ENCODE measurements at places on chromosomes 16 and 17. TPM values are rescaled to one million over a fixed set of nuclear protein-coding genes. Genes with fewer than 3 reads are reported as not detected.
A peak's percentile ranks its signal among the peaks of the same experiment; 100 is the strongest.

The PIGQ gene
- 38.4 TPM for total RNA-seq

The TBC1D3G gene
- not detected for total RNA-seq

The CLEC10A gene
- total RNA-seq, result 30.4 TPM

The ENPP7 gene
- total RNA-seq, result not detected

The TPSAB1 gene
- total RNA-seq, result not detected

The EPN3 gene
- total RNA-seq, result 0.49 TPM

The CIAO2B gene
- 38.8 TPM for total RNA-seq

The CA10 gene
- total RNA-seq, result not detected

The TBC1D3H gene
- total RNA-seq, result not detected

The RASD1 gene
- 0.31 TPM for total RNA-seq

The ADAMTS18 gene
- total RNA-seq, result 0.69 TPM

The GAS7 gene
- 7.0 TPM for total RNA-seq

The SEPTIN1 gene
- total RNA-seq, result 1.6 TPM

The TBC1D3K gene
- not detected for total RNA-seq

The KRTAP3-2 gene
- not detected for total RNA-seq

- peak overlapping the region; percentile 84 for H3K4me3 ChIP-seq
- no peak for DNase-seq
- H3K4me1 ChIP-seq, result peaks cover 4% of the 10 kb centered on the region
- no peak overlapping the region for H3K27ac ChIP-seq
- H3K36me3 ChIP-seq, result no peaks in the 10 kb centered on the region
These were observed 1.5 kb upstream of the TBCD start for GRCh38 chr17:82750241-82750908.

GRCh38 chr17:4853208-4853671 lies 20.1 kb downstream of the MINK1 start:
- no peak overlapping the region for H3K27ac ChIP-seq
- no peak for DNase-seq
- no peak overlapping the region for H3K4me3 ChIP-seq
- H3K36me3 ChIP-seq, result peaks cover 17% of the 10 kb centered on the region

- peak overlapping the region; percentile 82 for H3K27ac ChIP-seq
- H3K4me1 ChIP-seq, result peaks cover 66% of the 10 kb centered on the region
- peak overlapping the region; percentile 81 for H3K4me3 ChIP-seq
- DNase-seq, result no peak
These were observed 9.3 kb downstream of the PPP1R9B start for GRCh38 chr17:50141026-50141744.

DNA sequence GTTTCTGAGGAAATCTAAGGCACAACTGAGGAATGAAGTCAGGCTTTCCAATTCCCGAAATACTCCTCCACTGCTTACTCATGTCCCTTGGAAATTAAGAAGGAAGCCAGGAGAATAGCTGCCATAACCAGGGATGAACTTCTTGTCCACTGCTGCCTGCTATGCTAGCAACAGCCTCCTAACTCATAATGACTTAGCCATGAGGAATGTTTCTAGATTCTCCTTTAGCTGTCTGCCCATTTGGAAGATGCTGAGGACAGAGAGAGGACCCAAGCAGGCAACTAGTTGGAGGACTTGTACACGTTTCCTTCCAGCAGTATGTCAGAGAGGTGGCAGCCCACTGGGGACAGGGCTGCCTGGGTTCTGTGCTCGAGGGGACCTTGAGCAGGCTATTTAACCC lies 939 bp upstream of the CCL2 start:
- peaks cover 31% of the 10 kb centered on the region for H3K4me1 ChIP-seq
- no peak for DNase-seq
- H3K4me3 ChIP-seq, result no peak overlapping the region
- peaks cover 7% of the 10 kb centered on the region for H3K27me3 ChIP-seq

DNA sequence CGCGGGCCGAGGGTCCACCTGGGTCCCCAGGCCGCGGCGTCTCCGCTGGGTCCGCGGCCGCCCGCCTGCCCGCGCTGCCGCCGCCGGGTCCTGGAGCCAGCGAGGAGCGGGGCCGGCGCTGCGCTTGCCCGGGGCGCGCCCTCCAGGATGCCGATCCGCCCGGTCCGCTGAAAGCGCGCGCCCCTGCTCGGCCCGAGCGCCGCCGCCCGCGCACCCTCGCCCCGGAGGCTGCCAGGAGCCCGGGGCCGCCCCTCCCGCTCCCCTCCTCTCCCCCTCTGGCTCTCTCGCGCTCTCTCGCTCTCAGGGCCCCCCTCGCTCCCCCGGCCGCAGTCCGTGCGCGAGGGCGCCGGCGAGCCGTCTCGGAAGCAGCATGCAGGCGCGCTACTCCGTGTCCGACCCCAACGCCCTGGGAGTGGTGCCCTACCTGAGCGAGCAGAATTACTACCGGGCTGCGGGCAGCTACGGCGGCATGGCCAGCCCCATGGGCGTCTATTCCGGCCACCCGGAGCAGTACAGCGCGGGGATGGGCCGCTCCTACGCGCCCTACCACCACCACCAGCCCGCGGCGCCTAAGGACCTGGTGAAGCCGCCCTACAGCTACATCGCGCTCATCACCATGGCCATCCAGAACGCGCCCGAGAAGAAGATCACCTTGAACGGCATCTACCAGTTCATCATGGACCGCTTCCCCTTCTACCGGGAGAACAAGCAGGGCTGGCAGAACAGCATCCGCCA lies 504 bp downstream of the FOXC2 start:
- no peak overlapping the region for H3K27ac ChIP-seq
- H3K36me3 ChIP-seq, result peaks cover 17% of the 10 kb centered on the region
- peak; percentile 56 for DNase-seq

- H3K36me3 ChIP-seq, result peaks cover 59% of the 10 kb centered on the region
- no peaks in the 10 kb centered on the region for H3K4me1 ChIP-seq
- no peak for DNase-seq
- H3K4me3 ChIP-seq, result no peak overlapping the region
These were observed 29.0 kb downstream of the RBBP6 start for GRCh38 chr16:24568392-24568791.

- H3K27ac ChIP-seq, result no peak overlapping the region
- peak overlapping the region; percentile 86 for H3K4me3 ChIP-seq
- DNase-seq, result peak; percentile 60
- H3K36me3 ChIP-seq, result no peaks in the 10 kb centered on the region
These were observed 74.6 kb downstream of the CMC2 start for GRCh38 chr16:80931801-80932707.

DNA sequence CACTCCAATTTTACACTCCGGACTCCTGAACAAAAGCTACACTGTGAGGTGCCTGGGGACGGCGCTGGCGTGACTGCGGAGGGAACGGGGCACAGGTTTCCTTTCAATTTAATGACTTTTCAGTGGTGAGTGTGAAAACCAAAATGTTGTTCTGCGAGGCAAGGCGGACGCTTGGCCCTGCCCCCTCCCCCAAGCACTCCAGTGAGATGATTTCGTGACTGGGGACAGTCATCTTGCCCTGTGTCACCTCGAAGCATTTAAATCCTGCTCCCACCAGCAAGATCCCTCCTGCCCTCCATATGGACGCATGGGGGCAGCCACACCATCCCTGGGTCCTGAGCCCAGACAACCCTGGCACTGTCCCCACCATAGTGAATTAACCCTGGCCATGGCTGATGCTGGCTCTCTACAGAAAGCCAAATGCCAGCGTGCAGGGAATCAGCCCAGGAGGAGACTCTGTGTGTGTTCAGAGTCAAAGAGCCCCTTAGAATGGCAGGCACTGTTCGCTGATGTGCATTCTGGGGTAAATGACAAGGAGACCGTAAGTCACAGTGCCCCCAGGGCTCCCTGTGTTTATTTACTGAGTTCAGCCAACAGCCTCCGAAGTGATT lies 41.0 kb downstream of the C16orf95 start:
- H3K4me1 ChIP-seq, result peaks cover 11% of the 10 kb centered on the region
- no peaks in the 10 kb centered on the region for H3K36me3 ChIP-seq

- no peak overlapping the region for H3K27ac ChIP-seq
- DNase-seq, result no peak
- H3K27me3 ChIP-seq, result peaks cover 6% of the 10 kb centered on the region
- no peak overlapping the region for H3K4me3 ChIP-seq
- H3K36me3 ChIP-seq, result peaks cover 2% of the 10 kb centered on the region
These were observed 81.2 kb downstream of the RBFOX3 start for GRCh38 chr17:79529661-79530081.

DNA sequence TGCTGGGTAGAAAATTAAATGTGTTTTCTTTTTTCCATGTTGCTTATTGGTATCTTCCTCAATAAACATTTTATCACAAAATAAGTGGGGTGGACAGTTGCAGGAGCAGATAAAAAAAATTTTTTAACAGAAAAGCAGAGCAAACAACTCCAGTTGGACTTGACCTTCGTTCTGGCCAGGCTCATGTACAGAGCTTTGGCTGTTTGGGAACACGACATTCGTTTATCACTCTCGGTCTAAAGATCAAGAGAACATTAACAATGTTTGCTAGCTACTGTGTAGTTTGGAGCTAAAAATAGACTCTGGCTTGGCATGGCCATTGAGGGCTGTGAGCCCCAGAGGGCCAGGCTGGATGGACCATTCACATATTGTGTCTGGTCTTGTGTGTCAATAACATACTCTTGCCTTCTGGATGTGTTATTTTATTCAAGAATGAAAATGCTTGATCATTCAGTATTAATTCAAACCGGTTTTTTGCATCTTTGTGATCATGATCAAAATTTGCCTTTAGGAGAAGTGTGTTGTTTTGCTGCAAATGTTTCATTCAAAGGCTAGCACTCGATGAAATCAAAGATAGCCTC lies 56.6 kb downstream of the TMEM186 start:
- no peaks in the 10 kb centered on the region for H3K36me3 ChIP-seq
- no peak overlapping the region for H3K4me3 ChIP-seq
- H3K27me3 ChIP-seq, result peaks cover 5% of the 10 kb centered on the region
- DNase-seq, result no peak

- H3K4me1 ChIP-seq, result peaks cover 14% of the 10 kb centered on the region
- peak; percentile 18 for DNase-seq
- no peaks in the 10 kb centered on the region for H3K36me3 ChIP-seq
- H3K27me3 ChIP-seq, result peaks cover 1% of the 10 kb centered on the region
These were observed 11.4 kb downstream of the SLFN5 start for GRCh38 chr17:35254107-35254773.

DNA sequence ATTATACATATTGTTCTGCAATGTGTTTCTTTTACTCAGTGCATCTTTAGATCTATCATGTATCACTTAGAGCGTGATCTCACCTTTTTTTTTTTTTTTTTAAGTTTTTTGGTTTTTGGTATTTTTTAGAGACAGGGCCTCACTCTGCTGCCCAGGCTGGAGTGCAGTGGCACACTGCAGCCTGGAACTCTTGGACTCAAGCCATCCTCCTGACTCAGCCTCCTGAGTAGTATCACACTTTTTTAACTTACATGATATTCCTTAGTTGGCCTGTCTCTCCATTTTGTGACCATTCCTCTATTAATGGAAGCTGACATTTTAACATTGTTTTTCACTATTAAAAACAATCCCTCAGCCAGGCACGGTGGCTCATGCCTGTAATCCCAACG lies 4.7 kb upstream of the MPO start:
- H3K27me3 ChIP-seq, result peaks cover 3% of the 10 kb centered on the region
- no peak overlapping the region for H3K27ac ChIP-seq
- H3K36me3 ChIP-seq, result no peaks in the 10 kb centered on the region
- no peak overlapping the region for H3K4me3 ChIP-seq
- no peaks in the 10 kb centered on the region for H3K4me1 ChIP-seq

GRCh38 chr16:138049-138417 lies 440 bp downstream of the NPRL3 start:
- H3K4me1 ChIP-seq, result peaks cover 4% of the 10 kb centered on the region
- peaks cover 3% of the 10 kb centered on the region for H3K27me3 ChIP-seq
- peak; percentile 57 for DNase-seq
- peak overlapping the region; percentile 67 for H3K27ac ChIP-seq

GRCh38 chr16:13483121-13483520 lies 436.8 kb upstream of the ERCC4 start:
- no peaks in the 10 kb centered on the region for H3K36me3 ChIP-seq
- H3K4me1 ChIP-seq, result no peaks in the 10 kb centered on the region
- H3K27ac ChIP-seq, result no peak overlapping the region
- H3K4me3 ChIP-seq, result no peak overlapping the region

GRCh38 chr17:68522266-68522665 lies 10.0 kb downstream of the PRKAR1A start:
- H3K4me3 ChIP-seq, result no peak overlapping the region
- H3K4me1 ChIP-seq, result peaks cover 22% of the 10 kb centered on the region
- peaks cover 51% of the 10 kb centered on the region for H3K36me3 ChIP-seq
- H3K27ac ChIP-seq, result no peak overlapping the region
- H3K27me3 ChIP-seq, result peaks cover 2% of the 10 kb centered on the region

DNA sequence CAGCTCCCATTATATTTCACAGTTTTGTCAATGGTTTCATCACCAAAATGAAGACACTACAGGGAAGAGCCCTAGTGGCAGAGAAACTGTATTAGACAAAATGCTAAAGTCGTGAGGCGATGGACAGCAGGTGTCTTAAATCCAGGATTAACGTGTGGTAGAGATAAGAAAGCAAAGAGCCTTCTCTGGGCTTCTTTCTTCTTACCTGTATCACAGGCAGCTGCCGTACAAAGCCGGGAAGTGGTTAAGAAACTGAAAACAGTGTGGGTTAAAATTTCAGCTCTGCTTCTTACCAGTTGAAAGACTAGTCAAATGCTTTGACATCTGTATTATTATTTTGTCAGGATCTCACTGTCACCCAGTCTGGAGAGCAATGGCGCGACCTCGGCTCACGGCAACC lies 98.2 kb upstream of the NUDT7 start:
- H3K36me3 ChIP-seq, result no peaks in the 10 kb centered on the region
- H3K4me3 ChIP-seq, result no peak overlapping the region
- DNase-seq, result no peak
- H3K27ac ChIP-seq, result no peak overlapping the region

DNA sequence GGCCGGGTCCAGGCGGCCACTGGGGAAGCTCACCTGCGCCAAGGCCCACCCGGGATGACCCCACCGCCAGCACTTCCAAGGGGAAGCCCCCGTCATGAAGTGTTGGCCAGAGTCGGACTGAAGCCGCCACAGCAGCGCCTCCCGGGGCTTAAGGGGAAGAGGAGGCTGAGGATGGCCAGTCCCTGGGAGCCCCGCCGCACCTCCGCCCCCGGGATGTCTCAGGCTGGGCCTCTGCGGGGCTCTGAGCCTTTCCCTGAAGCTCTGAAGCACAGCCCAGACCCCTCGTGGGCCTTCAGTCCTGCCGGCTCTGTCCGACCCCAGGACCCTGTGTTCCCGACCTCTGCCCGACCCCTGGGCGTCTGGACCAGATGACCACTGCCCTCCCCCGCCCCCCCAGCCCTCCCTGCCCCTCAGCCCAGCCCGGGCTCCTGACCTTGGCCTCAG lies 42.8 kb upstream of the ACSF3 start:
- H3K27me3 ChIP-seq, result peaks cover 7% of the 10 kb centered on the region
- H3K4me1 ChIP-seq, result no peaks in the 10 kb centered on the region
- DNase-seq, result no peak
- no peak overlapping the region for H3K27ac ChIP-seq
- H3K4me3 ChIP-seq, result no peak overlapping the region

DNA sequence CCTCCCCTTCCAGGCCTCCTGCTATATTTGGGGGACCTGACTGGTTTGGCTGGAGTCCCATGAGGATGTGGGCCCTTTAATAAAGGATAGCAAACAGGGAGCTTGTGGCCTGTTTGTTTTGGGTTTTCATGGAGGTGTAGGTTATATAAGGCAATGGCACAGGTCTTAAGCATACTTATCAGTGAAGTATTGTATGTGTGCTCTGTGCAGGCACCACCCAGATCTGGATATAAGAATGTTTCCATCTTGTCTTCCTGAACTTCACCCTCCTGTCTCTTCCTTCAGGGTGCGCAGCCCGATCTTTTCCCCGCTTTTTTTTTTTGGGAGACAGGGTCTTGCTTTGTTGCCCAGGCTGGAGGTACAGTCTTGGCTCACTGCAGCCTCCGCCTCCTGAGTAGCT lies 10.6 kb downstream of the SLC52A1 start:
- H3K27ac ChIP-seq, result no peak overlapping the region
- H3K27me3 ChIP-seq, result no peaks in the 10 kb centered on the region
- H3K4me1 ChIP-seq, result no peaks in the 10 kb centered on the region
- DNase-seq, result no peak
- H3K36me3 ChIP-seq, result peaks cover 36% of the 10 kb centered on the region
